ENCODE measurements at places on chromosomes 4 and X. TPM values are rescaled to one million over a fixed set of nuclear protein-coding genes. Genes with fewer than 3 reads are reported as not detected.
A peak's percentile ranks its signal among the peaks of the same experiment; 100 is the strongest.

DNA sequence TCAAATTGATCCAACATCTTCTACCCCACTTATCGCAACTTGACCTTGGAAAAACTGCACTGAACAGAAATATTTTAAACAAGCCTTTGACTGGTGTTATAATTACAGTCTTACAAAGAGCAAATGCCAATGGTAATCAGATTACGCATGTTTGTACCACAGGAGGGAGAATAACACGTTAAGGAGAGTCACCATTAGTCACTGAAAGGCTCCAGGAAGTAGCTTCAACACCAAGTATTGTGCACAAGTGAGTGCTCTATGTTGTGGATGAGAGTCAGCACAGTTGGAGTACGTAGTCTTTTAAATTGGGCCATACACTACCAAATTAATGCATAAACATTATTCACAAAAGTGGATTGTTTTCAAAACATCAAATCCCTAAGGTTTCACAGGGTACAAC lies 1081.5 kb upstream of the TENM3 start:
- no peak for DNase-seq

GRCh38 chr4:71553605-71554004 lies 214.8 kb downstream of the SLC4A4 start:
- no peak for DNase-seq

- DNase-seq, result no peak
Observed at GRCh38 chr4:71045256-71045655, 51.8 kb downstream of the DCK start.

The KCTD8 gene
- polyA plus RNA-seq, result 0.46 TPM

DNA sequence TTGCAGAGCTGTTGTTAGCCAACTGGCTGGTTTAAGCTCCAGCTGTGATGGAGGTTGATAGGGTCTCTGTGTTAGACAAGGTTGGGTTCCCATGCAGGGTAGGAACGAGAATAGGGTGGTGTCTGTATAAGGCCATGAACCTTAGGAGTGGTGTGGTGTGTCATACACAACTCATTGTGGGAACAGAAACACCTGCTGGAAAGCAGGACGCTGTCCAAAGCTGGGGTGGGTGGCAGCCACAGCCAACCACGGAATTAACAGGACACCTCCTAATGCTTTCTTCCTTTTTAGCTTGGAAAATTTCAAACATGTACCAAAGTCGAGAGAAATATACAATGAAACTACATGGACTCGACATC lies 94.4 kb downstream of the ARHGAP10 start:
- no peak for DNase-seq

GRCh38 chrX:103688946-103689345 lies 2.4 kb upstream of the MORF4L2 start:
- no peak for DNase-seq

GRCh38 chr4:173794662-173795061 lies 264.6 kb upstream of the HAND2 start:
- DNase-seq, result no peak

GRCh38 chrX:84248226-84248625 lies 60.2 kb upstream of the RPS6KA6 start:
- no peak for DNase-seq

The NXF2B gene
- polyA plus RNA-seq, result 0.80 TPM

DNA sequence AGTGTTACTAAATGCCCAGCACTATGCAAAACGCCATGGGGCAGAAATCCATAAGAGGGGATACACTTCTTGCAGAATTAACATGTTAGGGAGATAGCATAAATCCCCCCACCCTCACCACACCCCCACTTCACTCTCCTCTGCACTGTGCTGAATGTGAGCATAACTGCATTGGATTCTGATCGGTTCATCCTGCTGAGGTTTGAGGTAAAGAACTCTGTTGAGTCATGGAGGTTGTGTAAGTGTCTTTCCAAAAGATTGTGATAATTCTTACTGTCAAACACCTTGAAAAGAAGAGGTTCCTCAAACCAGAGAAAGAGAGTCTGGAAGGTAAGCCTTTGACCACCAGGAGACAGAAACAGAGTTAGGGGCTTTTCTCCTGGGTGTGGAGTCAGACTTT lies 43.6 kb downstream of the RBM47 start:
- DNase-seq, result no peak

The SERTM2 gene
- polyA plus RNA-seq, result not detected

DNA sequence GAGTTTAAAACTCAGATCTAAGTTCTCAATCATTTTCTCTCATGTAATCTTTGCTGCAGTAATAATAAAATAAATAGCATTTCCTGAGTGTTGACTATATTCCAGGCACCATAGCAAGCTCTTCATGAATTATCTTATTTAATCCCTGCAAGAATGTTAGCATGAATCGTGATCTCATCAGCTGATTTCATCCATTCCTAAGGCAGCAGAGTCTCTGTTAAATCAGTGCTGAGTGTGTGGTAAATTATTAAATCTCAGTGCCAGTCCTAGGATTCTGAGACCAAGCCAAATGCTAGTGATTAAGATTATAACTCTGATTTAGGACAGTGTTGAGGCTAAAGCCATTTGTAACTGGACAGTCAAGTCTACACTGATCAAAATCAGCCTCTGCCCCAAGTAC lies 240.3 kb upstream of the TAPT1 start:
- no peak for DNase-seq

DNA sequence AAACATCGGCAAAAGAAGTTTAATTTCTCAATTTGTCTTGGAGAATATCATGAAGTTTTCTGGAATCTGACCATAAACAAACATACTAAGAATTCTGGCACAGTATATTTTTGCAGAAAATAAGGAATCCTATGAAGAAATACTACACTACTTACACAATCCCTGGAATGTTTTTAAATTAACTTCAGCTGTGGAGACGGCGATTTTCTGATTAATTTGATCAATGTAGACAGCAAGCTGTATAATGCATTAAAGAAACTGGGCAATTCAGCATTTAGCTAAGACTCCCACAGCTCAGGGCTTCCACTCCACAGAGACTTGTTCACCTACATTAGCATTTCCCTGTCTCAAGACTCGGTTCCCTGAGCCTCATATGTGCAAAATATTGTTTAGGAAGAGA lies 12.2 kb downstream of the EGFL6 start:
- DNase-seq, result no peak

The TLL1 gene
- 2.5 TPM for polyA plus RNA-seq

DNA sequence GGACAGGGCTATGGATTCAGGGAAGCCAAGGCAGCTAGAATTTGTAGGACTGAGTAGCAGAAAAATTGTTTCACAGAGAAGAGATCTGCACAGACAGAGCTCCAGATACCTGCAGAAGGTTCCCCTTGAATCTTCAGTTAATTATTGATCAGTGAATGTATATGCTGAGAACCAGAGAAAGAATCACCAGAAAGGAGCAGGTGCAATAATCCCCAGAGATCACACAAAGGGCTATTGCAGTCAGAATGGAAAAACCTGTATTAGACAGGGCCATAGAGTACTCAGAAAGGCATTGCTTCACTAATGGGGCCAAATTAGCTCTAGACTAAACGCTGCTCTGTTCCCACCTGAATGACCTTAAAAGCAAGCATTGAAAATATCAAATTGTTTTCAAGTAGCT lies 35.5 kb upstream of the SMAD1 start:
- no peak for DNase-seq

The CYTL1 gene
- 9.0 TPM for polyA plus RNA-seq

DNA sequence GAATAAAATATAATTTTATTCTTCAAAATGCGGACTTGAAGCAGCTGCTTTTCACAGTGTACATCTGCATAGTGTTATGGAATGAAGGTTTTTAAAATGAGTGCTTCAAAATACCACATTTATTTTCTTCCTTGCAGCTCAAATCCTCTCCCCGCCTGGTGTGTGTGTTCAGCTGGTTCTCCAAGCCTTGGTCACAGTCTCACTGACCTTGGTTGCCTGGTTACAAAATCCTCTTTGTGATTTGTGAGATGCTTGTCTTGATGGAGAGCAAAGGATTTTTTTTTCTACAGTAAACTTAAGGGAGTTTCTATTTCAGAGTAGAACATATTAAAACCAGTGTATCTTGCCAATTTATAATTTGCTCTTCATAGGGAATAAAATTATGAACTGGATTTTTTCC lies 139.2 kb downstream of the PCDH18 start:
- peak; percentile 52 for DNase-seq

The ZNF711 gene
- polyA plus RNA-seq, result 90.9 TPM

DNA sequence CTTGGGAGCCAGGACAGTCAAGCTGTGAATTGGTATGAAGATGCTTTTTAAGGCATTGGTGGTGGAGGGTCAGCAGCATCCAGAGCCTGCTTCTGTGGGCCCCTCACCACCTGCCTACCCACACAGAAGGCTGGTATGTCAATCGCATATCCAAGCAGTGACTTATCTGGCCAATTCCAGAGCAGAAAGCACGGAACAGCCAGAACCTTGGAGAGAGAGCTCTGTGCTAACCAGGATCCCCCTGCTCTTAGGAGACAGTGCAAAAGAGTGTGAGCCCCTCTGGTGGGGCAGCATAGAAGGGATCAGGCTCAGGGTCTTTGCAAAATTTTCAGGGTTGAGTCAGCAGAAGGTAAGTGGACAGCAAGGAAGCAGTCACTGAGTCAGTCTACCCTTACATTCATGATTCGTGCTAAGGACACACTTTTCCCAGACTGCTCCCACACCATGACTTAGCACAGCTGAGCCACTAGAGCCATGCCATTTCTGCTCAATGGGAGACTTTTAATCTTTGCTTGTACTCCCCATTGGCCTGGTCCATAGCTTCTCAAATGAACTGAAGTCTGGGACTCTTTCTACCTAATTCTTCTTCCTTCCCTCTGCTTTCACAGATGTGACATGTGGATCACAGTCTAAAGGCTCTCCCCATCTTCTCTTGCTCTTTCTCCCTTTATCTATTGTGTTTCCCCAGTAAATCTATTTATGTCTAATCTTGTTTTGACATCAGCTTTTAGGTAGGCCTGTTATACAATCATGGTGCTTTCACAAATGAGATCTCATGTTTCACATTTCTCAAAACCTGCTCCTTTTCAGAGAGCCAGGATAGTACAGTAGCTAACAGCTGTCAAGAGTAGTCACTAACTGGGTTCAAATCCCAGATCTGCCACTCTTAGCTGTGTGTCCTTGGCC lies 20.0 kb downstream of the MORF4L2 start:
- no peak for DNase-seq

The XKRX gene
- polyA plus RNA-seq, result 0.40 TPM

DNA sequence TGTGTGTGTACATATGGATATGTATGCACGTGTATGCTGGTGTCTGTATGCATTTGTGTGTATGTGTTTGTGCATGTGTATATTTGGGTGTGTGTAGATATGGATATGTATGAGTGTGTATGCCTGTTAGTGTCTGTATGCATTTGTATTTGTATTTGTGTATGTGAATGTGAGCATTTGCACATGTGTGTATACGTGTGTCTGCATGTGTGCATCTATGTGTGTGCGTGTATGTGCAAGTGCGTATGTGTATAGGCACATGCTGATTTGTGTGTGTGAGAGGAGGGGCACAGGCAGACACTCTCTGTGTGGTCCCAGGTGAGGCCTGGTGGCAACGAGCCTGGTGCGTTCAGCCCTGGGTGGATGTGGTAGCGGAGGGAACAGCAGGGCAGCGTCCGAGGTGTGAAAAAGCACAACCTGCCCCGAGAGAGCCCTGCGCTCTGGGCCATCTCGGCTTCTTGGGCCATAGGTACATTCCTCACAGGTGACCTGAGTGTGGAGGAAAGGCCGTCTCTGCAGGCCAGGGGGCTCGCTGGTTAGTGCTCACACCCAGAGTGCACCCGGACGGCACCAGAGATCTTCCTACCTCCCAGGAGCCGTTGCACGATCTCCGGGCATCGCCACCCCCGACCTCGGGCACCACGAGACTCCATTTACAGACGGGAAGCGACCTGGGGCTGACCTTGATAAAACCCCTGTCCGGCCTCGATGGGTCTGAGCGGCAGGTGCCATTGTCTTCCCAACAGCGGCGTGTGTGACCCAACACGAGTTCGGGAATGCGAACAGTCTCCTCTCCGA lies 45.0 kb downstream of the ASMT start:
- DNase-seq, result no peak

DNA sequence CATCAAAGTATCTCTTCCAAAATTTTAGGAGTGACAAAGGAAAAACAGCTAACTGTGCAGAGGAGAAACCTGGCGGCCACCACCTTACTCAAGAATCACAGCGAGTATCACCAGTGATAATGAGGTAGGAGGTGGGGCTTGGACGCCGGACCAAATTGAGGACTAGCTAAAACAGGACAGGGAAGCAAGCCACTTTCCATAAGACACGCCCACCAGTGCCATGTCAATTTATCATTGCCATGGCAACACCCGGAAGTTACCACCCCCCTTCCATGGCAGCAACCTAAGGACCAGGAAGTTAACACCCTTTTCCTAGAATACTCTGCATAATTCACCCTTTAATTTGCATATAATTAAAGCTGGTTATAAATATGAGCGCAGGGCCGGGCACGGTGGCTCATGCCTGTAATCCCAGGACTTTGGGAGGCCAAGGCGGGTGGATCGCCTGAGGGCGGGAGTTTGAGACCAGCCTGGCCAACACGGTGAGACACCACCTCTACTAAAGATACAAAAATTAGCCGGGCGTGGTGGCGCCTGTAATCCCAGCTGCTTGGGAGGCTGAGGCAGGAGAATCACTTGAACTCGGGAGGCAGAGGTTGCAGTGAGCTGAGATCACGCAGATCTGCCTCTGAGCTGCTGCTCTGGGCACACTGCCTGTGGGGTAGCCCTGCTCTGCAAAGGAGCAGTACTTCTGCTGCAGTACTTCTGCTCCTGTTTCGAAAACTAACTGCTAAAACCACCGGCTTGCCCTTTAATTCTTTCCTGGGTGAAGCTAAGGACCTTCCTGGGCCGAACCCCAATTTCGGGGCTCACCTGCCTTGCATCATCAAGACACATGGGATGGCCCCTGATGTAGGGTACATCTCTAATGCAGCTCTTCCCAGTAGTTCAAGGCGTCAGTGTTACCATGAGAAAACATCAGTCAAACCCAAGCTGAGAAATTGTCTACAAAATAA lies 116.7 kb downstream of the HMX1 start:
- DNase-seq, result no peak

DNA sequence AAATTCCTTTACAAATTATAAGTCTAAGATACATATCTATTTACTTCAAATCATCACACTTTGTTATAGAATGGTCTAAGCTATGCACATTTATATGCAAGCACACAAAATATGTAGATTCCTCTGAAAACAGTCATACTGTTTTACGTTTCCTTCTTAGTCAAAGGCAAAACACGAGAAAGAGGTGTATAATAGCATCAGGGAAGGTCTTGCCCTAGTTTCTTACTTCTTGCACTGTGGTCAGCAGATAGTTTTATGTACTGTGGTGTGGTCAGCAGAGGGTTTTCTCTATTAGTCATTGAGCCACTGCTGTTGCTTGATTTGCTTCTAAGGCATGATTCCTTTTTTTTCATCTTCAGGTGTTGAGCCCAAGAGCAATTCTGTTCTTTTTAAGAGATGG lies 117.7 kb downstream of the ADAM29 start:
- no peak for DNase-seq
